ENCODE measurements at places on chromosomes 6 and 20.

- DNase-seq: no peak
Measured at GRCh38 chr6:10643201-10643651, 51.2 kb downstream of the C6orf52 start.

DNA sequence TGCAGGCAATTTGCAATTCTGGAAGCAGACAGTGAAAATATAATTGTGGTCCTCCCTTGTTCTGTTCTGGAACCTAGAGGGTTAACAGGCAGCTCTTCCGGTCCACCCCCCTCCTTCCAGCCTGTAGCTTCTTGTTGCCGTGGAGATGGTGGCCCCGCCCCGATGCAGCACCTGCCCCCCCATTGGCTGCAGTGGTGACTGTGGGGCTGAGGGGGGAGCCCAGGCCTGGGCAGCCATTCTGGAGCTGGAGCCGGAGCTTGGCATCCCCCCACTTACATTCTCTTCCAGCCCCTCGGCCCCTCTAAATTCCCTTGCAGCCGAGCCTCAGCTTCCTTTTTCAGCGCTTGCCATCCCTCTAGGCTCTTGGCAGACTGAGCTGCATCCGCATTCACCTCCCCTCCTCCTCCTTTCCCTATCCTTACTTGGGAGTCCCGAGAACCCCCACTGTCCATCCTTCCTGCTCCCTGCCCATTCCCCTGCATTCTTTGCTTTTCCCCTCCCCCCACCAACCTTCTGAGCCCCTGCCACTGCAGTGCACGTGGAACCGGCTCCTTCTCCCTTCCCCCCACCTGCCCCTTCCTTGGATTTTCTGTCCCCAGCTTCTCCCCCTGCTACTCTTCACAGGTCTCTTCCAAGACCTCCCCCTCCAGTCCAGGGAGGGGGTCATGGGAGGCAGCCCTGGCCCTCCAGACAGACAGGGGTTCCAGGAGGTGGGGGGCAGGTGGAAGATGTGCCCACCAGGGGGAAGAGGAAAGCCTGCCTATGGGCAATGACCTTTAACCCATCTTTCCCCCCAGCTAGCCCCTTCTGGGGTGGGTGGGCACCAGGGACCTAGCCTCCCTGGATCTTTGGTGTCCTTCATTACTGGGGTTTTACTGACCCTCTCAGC is 11.4 kb downstream of the SYNGAP1 start:
- no peak for DNase-seq

DNA sequence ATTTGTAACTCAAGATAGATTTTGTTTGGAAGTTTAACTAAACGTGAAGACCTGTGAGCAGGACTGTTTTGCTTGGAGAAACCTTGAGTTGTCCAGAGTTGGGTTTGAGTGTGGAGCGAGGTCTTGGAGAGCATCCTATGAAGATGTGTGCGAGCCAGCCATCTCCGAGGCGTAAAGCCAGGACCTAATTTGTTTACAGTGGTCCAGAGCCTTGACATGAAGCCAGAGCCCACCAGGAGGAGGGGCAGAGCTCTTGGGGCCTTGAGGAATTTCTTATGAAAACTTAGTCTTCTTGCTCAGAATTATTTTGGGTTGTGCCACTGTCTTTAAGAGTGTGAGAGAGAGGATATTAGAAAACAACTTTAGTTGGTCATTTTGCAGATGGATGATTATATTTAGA is 6.3 kb downstream of the CHMP4B start:
- DNase-seq: no peak

DNA sequence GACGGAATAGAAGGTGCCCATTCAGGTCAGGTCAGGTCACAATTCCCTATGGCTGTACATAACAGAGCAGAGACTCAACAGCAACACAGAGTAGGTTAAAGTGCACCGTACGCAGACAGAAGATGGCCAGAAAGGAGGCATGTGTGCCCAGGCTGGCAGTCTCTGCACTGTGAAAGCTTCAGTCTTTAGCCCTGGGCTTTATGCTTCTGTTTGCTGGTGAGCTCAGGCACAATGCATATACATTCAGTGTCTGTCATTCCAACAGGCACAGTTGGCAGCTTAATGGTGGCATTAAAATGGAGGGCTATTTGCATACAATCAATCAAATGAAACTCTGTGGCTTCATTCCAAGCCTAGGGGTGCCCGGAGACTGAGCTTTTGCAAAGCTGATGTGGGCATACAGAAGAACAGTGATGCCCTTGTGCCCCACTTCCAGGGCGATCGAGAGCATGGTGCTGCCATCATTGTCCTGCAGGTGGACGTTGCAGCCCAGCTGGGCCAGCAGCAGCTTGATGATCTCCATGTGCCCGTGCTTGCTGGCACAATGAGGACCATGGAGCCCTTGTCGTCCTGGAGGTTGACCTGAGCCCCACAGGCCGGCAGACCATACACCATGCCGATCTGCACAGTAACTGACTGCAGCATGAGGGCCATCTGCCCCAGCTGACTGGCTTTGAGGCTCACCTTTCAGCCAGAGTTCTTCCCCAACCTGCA is 22.4 kb downstream of the TRMT6 start:
- no peak for DNase-seq

DNA sequence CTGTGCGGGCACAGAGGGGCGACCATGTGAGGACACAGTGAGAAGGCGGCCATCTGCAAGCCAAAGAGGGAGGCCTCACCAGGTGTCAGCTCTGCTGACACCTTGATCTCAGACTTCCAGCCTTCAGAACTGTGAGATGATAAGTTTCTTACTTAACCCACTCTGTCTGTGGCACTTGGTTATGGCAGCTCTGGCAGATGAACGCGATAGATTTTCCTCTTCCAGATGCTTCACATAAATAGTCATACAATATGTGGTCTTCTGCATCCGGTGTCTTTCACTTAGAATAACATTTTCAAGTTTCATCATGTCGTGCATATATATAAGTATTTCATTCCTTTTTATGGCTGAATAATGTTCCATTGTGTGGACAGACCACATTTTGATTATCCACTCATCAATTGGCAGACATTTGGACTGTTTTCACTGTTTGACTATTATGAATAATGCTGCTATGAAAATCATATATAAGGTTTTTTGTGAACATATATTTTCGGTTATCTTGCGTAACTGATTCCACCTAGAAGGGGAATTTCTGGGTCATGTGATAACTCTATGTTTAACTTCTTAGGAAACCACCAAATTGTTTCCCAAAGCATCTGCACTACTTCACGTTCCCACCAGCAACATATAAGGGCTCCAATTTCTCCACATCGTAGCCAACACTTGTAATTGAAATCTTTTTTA is 30.2 kb downstream of the PRR18 start:
- DNase-seq: no peak

- no peak for DNase-seq
Measured at GRCh38 chr6:558089-558488, 98.8 kb downstream of the HUS1B start.

GRCh38 chr6:39083231-39083634 is 31.8 kb downstream of the SAYSD1 start:
- no peak for DNase-seq

- no peak for DNase-seq
Measured at GRCh38 chr6:137983269-137983668, 116.2 kb downstream of the TNFAIP3 start.

- DNase-seq: no peak
Measured at GRCh38 chr6:154768280-154768679, 35.1 kb downstream of the SCAF8 start.

- no peak for DNase-seq
Measured at GRCh38 chr20:13008761-13009681, at the start of gene SPTLC3. Gene SPTLC3, plus strand, starts transcription at chr20:13008972. Its CDS starts 296 bp downstream, at chr20:13009268.

GRCh38 chr6:63268574-63268973 is 51.2 kb downstream of the LGSN start:
- no peak for DNase-seq
